Endothelial cell (in vitro differentiated cells): ENCODE measurements at places on chromosomes 1 and 21.

GRCh38 chr1:199132006-199132405 is 493.2 kb downstream of the PTPRC start:
- DNase-seq, result no peak

- DNase-seq, result no peak
These were observed 15.4 kb upstream of the BTG2 start for GRCh38 chr1:203289982-203290260.

DNA sequence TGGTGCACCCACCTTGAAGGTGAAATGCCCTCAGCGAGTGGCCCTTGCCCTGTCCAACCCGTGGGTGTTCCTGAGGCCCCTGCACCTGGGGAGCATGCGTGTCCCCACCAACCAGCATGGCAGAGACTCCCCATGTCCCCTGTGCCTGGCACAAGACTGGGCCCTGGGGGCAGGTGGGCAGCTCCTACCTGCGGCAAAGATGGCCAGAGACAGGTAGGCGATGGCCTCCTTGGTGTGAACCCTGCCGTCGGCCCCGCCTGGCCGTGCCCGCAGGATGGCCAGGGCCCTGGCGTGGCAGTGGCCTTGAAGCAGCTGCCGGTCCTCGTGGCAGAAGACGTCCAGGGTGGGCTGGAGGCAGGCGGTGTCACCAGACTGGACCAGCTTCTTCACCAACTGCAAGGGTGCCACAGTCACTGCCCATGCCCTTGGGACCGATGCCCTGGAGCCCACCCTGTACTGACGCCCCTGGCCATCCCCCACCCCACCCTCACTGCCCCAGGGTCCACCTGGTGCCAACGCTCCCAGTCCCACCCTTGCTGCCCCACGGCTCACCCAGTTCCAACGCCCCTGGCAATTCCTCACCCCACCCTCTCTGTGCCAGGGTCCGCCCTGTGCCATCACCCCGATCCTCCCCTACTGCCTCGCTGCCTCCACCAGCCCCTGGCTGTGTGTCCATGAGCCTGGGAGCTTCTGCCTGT is 15.7 kb downstream of the TTC34 start:
- DNase-seq, result no peak

DNA sequence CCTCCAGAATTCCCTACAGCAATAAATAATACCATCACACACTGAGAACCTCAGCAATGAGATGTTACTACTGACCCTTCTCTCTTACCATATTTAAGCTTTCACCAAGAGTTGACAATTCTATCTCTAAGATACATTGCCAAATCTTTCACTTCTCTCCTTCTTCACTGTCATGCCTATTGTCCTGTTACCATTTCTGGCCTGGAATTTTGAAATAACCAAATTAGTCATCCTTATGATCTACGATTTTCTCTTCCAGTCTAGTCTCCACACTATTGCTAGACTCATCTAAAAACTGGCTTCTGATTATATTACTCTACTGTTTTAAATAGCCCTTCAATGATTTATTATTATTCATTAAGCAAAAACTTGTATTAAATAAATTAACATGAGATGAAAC is 656.1 kb upstream of the ADGRL4 start:
- no peak for DNase-seq

GRCh38 chr1:20840731-20841130 is 53.6 kb upstream of the HP1BP3 start:
- no peak for DNase-seq

GRCh38 chr1:199404976-199405375 is 622.5 kb upstream of the NR5A2 start:
- no peak for DNase-seq

- no peak for DNase-seq
These were observed 408.1 kb downstream of the USH2A start for GRCh38 chr1:216015116-216015515.
